ENCODE measurements at places on chromosomes 6 and 20.

- no peak for DNase-seq
These were observed 166.3 kb upstream of the TSHZ2 start for GRCh38 chr20:52805843-52806242.

DNA sequence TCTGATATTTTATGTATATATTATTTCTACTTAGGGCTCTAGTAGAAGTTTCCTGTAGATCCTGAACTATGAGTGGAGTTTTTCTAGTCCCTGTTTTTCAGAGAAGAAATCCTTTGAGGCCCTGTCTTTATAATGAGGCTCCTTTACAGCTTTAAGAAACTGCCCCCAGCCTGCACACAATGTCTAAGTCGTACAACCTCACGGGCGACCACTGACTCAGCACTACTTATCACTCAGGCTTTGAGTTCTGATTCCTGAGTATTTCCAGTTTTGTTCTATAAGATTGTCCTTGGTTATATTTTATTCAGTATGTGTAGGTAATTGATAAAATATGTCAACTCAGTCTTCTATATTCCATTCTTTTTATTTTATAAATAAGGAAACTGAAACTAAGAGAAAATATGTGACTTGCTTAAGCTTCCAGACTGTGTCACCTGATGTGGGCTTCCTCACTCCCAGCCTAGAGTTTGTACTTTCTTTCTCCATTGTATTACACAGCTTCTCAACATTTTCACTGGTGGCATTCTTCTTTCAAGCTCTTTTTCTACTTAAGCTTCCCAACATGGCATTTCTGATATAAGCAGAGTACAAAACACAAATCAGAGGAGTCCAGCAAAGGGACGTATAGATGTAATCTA, 167.0 kb downstream of the TBX18 start:
- no peak for DNase-seq

GRCh38 chr6:139114746-139115145, 20.1 kb upstream of the HECA start:
- peak; percentile 47 for DNase-seq

GRCh38 chr20:48486065-48486464, 341.7 kb downstream of the PREX1 start:
- DNase-seq: no peak

- no peak for DNase-seq
These were observed 237.9 kb downstream of the BCAS1 start for GRCh38 chr20:53832499-53832898.
